NCI-H1048 (cell line): ENCODE measurements at places on chromosomes 5 and 9.

DNA sequence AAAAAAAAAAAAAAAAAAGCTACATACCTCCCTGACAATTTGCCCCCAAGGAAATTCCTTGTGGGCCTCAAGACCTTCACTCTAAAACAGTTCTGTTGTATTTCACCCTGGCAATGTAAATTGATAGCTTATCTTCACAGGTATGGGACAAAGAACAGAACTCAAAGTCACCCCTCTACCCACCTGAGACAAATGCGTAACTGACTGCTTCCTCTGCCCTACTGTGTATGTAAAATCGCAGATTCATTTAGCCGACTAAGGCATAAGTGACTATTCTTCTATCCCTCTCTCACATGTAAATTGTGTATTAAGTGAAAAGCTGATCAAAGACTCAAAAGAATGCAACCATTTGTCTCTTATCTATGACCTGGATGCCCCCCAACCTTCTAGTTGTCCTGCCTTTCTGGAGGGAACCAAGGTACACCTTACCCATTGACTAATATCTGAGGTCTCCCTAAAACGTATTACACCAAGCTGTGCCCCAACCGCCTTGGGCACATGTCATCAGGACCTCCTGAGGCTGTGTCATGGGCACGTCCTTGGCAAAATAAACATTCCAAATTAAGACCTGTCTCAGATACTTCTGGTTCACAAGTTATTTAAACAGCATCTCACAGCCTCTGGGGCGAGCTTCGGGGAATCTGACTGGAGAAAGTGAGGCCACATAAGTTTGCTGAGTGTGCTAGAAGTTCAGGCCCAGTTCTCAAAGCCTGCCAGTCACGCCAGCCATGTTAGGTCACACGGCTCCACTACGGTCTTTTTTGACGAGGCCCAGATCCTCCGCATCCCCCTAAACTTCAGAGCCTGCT lies 954 bp downstream of the TBCA start:
- no peak for DNase-seq

- DNase-seq: no peak
These were observed 7.0 kb downstream of the NDUFB6 start for GRCh38 chr9:32565967-32566366.

DNA sequence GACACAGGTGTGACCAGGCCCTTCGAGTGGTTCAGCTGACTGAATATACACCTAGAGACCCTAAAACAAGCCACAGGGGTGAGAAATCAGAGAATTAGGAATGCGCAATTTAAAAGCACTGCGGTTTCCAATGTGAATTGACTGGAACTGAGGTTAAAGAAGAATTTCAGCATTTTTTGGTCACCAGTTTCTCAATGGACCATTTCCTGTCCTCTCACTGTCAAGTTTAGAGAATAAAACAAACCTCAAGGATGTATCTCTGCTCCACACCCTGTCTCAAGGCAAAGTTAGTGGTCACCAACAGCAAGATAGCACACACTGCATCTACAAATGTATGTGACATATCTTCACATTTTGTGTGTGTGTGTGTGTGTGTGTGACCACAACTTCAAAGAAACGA lies 143.8 kb upstream of the MAP3K1 start:
- DNase-seq: no peak

DNA sequence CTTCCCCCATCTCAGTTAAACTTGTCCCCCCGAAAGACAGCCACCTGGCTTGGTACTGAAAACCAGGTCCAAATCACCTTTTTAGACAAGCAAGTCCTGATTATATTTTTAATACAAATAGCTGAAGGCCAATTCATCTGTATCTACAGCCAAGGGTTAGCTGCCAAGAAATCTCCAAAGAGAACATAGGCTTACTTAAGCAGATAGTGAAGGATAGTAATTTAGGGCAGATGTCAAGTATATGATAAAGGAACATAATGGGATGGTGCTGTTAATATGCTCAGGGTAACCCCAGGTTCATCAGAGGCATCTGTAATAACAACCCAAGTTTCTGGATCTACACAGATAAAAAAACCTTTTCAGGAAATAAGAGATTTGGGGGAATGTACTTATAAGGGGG lies 133.0 kb downstream of the EBF1 start:
- no peak for DNase-seq

GRCh38 chr5:1199649-1200494 lies 1.5 kb upstream of the SLC6A19 start:
- no peak for DNase-seq

DNA sequence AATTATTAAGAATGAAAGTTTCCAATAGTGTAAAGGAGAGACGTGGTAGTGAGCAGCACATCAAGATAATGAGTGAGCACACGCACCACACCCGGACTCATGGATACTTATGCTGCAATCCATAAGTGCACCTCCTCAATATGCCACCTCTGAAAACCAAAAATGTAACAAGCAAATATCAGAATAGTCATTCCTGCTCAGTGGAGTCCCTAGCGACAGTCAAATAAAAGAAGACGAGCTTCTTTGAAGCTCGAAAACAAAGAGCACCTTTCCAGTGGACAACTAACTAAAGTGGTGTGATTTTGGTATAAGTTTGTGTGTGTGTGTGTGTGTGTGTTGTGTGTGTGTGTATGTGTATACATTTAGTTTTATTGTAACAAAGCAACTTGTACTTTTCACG lies 241.3 kb downstream of the DEPDC1B start:
- DNase-seq: no peak

GRCh38 chr9:111945216-111945615 lies 48.6 kb downstream of the UGCG start:
- no peak for DNase-seq

DNA sequence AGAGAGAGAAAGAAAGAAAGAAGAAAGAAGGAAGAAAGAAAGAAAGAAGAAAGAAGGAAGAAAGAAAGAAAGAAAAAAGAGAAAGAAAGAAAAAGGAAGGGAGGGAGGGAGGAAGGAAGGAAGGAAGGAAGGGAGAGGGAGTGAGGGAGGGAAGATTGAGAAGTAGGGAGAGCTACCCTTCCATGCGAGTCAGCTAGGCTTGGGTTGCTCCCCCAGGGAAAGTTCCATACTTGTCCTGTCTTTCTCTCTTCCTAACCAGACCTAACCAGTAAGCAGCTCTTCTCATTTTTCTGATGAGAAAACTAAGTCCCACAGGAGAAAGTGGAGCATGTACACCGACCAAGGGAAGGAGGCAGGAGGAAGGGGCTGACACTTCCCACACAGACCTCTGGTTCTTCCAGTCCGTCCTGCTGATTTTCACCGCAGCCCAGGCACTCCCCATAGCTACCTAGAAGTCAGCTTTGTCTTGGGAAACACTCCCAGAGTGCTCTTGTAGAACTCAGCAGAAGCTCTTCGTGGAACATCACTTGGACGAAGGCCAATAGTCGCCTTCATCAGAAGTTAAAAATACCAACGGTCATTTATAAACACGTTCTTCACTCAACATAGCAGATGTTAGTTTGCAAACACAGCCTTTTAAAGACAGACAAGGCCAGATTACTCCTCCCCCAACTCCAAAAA lies 29.0 kb upstream of the ENTREP1 start:
- DNase-seq: no peak

GRCh38 chr9:109408759-109409462 lies 88.1 kb upstream of the EPB41L4B start:
- DNase-seq: no peak

DNA sequence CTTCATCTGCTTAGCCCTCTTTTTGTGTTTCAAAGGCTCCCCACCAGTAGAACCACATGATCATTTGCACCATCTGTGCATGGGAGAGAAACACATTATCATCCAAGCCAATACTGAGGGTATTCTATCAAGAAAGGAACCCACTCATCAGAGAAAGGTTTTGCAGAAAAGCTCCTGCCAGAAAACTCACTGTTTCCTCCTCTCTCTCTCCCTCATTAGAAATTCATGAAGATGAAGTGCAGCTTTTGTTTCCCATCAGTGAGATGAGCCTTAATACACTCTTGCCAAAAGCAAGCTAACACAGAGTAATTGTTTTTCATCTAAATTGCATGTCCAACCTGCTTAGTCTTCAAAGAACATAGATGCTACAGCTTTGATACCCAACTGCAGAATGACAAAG lies 142.4 kb upstream of the GRAMD2B start:
- DNase-seq: no peak

- no peak for DNase-seq
These were observed 174.5 kb downstream of the FGF18 start for GRCh38 chr5:171593976-171594375.

- DNase-seq: no peak
These were observed 49.8 kb downstream of the CERT1 start for GRCh38 chr5:75461679-75462078.

DNA sequence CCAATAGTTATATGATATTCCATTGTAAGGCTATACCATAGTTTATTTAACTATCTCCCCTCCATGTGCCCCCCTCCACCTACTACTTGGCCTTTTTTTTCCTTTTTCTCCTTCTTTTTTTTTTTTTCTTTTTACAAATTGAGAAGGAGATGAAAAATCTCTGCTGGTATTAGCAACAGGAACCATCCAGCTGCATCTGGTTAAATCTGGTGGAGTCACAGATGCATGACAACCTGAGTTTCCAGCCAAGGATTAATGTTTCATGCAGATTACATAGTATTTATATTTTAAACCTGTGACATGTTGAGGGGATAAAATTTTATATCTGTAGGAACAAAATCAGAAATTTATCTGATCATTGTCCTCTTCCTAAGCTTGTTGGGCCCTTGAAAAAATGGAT lies 128.5 kb upstream of the IQGAP2 start:
- DNase-seq: no peak

GRCh38 chr9:12876872-12877271 lies 102.1 kb downstream of the LURAP1L start:
- no peak for DNase-seq

- no peak for DNase-seq
These were observed 115.0 kb upstream of the CACNA1B start for GRCh38 chr9:137762414-137763061.

DNA sequence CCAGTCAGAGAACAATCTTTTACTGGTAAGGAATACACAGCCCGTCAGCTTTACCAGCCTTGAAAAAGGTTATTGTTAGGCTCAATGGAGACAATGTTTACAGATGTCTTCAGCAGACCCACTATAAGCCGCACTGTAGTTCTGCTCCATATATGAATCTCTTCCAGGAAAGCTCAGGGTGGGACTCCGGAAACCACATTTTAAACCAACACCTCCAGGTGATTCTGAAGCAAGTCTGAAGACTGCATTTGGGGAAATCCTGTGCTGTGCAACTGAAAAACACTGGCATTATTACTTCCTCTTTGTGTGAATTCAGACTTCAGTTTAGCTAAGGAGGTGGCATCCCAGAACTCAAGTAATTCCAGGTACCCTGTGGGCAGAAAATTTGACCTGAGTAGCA lies 3.5 kb downstream of the GZMK start:
- DNase-seq: no peak

- DNase-seq: no peak
These were observed 47.4 kb downstream of the SPEF2 start for GRCh38 chr5:35665096-35665495.

DNA sequence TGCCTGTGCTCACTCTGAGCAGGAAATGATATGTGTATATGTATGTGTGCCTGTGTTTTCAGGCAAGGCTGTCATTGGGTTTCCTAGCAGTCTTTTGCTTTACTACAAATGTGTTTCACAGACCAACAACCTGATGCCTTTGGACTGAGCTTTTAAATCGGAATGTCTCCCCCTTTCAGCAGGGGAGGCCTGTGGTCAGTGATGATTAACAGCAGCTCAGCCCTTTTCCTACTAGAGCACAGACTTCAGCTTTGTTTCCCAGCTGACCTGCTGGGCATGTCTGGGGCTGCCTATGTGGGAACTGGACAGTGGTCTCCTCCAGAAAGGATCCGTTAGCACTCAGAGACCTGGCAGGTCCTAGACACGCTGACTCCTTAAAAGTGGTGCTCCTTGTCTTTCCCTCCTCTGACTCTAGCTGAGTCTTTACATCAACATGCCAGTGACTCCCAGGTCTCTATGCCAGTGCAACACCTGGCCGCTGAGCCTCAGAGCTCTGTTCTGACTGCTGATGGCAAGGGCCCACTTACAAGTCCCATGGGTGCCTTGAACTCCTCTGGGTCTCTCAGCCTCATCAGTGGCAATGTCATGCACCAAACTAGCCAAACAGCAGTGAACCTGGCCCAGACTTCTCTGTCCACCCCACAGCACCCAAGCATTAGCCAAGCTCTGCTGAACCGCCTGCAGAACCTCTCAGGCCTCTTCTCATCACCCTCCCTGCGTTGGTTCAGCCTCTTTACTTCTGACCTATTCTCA lies 7.7 kb downstream of the MACROH2A1 start:
- DNase-seq: no peak

- DNase-seq: peak; percentile 35
These were observed at the start of gene SLC2A6 for GRCh38 chr9:133478851-133479711. Gene SLC2A6 (minus strand): TSS chr9:133479099. CDS start chr9:133479059, 40 bp downstream.

GRCh38 chr9:26296910-26297572 lies 595.6 kb downstream of the CAAP1 start:
- no peak for DNase-seq

DNA sequence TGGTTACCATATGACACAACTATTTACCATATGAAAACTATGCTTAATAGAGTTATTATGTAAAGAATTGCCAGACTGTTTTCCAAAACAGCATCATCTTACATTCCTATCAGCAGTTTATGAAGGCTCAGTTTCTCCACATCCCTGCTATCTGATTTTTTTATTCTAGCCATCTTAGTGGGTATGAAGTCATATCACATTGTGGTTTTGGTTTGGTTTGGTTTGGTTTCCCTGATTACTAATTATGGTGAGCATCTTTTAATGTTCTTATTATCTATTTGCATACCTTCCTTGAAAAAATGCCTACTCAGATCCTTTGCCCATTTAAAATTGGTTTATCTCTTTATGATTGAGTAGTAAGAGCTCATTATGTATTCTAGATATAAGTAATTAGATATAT lies 199.4 kb upstream of the NFIL3 start:
- DNase-seq: no peak

- DNase-seq: no peak
These were observed 181.9 kb downstream of the ESM1 start for GRCh38 chr5:54803471-54804011.

DNA sequence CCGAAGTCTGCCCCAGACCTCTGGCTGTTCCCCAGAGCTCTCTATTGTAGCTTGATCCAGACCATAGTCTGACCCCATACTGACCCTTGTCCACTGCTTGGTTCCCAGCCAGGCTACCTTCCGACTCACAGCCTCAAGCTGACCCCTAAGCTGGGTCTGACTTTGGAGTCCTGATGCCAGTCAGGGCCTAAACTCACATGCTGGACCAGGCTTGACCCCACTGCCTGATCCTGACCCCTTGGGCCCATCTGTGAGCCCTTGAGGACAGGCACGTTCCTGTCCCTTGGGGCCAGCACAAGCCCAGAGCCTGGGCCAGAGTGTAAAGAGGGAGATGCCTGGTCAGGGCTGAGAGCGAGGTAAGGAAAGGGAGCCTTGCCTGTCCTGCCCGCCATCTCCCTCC lies 32.7 kb upstream of the ENHO start:
- no peak for DNase-seq

GRCh38 chr5:157108976-157109375 lies at the start of gene HAVCR2:
Gene HAVCR2 (minus strand): TSS chr5:157109044. CDS start chr5:157108983, 61 bp downstream.
- DNase-seq: no peak

- DNase-seq: no peak
These were observed 104.4 kb downstream of the FANCC start for GRCh38 chr9:95213117-95213516.

- DNase-seq: no peak
These were observed 53.7 kb downstream of the TGFBR1 start for GRCh38 chr9:99158629-99159028.

GRCh38 chr9:4308482-4308881 lies 8.6 kb upstream of the GLIS3 start:
- DNase-seq: no peak
